ENCODE measurements at places on chromosomes 2 and 18.

GRCh38 chr18:59072727-59073421 is 66.8 kb upstream of the SEC11C start:
- no peak for DNase-seq

GRCh38 chr2:100041946-100042345 is 100.4 kb downstream of the AFF3 start:
- DNase-seq = no peak

GRCh38 chr2:222057347-222058073 is 241.3 kb downstream of the PAX3 start:
- no peak for DNase-seq

- no peak for DNase-seq
Observed at GRCh38 chr2:76512201-76512820, 801.6 kb upstream of the GCFC2 start.

- DNase-seq = no peak
Observed at GRCh38 chr2:135124924-135125886, 73.1 kb downstream of the RAB3GAP1 start.

GRCh38 chr2:160491911-160492371 is 1.7 kb downstream of the RBMS1 start:
- peak; percentile 59 for DNase-seq

- DNase-seq = no peak
Observed at GRCh38 chr18:78563110-78563509, 416.5 kb upstream of the SALL3 start.

- no peak for DNase-seq
Observed at GRCh38 chr18:42459873-42460272, 504.8 kb downstream of the PIK3C3 start.

- no peak for DNase-seq
Observed at GRCh38 chr18:13543811-13544732, 182.3 kb downstream of the FAM210A start.

DNA sequence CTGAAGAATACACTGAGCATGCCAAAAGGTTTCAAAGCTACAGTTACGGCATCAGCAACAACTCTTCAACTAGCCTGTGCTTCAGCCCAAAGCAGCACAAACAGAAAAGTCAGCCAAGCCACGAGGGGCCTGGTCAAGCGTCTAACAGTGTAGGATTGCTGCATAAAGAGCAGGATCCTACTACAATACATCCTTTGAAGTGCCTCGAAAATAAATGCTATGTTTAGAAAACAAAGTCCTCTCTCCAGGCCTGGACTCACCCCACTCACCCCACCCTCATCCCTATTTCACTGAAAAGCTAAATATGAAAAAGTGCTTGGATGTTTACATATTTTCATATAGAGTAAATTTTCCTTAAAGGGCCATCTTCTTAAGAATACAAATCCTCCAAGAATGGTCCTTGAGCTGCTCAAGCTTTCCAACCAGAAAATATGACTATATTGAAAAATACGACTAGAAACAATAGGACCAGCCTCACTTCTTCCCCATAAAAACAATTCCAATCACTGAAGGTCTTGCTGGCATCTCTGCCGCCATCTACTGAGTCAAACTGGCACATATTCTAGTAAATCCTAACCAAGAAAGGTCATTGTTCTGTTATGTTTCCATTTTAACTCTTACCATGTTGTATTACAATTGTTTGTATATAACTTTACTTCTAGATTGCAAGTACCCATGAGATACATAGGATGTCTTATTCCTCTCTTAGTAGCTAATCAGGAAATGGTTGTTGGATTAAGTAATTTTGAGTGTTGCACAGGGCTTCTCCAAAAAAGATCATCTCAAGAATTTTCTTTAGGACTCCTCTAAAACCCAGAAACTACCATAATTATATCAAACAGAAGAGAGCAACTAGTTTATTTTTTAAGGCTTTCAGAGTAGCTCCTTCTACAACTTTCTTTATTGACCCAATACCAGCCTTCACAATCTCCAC is 63.6 kb downstream of the CLHC1 start:
- DNase-seq = peak; percentile 56

DNA sequence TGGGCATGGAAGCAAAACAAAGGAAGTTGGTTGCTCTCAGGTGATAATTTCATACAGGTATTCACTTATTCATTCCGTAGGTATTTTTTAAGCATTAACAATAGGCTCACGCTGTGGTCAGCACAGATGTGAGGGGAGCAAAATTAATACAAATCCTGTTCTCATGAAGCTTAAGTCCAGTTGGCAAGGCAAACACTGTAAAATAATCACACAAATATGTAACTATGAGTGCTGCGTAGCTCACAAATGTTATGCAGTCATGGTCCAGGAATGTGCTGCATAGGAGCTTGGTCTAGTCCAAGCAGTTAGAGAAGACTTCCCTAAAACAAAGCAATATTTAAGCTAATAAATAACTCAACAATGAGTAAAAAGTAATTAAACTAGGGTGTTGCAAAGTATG is 23.9 kb downstream of the SP5 start:
- DNase-seq = no peak

GRCh38 chr2:8697190-8697589 is 15.3 kb downstream of the ID2 start:
- no peak for DNase-seq

DNA sequence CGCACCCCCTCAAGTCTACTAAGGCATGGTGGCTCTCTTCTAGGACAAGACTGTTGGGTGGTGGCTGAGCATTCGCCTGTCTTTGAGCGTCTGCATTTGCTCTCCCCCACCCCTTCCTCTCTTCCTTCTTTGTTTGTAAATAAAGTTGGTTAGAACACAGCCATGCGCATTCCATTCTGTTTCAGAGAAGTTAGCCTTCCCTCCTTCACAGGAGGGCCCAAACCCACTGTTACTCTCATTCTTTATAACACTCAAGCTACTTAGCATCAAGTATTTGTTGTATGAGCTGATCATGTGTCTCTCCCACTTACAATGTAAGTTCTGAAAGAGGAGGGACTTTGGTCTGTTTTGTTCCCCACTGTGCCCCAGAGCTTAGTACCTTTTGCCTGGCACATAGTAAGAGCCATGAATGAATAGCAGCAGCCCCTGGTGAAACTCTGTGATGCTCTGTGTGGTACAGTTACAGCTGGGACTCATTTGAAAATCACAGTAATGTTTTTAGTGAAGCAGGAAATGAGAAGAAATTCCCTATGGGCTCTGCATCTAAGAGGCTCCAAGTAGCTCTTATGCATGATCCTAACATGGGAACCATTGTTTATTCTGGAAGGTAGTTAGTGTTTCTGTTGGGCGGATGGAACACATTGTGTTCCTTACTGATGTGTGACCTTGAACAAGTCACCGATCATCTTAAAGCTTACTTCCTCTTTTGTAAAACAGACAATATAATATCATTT is 7.7 kb downstream of the MGAT5 start:
- DNase-seq = no peak

GRCh38 chr2:18455236-18455862 is 105.1 kb downstream of the RDH14 start:
- no peak for DNase-seq

DNA sequence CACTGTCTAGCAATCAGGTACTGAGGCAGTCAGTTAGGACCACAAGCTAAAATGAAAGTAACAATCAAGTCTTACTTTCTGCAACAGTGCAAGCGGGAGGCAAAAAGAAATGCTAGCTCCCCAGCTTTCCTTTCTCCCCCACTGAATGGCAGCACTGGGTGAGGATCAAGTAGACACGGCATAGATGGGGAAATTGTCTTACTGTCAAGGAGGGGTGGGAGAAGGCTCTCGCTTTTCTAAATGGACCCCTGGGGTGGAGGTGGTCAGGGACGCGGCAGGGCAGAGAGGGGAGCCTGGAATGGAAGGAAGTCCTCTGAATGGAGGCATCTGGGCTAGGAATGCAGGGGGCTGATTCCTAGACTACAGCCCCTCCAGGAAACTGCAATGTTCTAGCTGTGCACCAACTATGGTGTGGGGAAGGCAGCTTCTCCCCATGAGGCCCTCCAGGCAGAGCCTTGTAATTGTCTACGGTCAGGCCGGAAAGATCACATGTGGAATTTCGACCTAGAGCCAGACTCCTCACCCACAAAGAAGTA is 24.3 kb downstream of the METTL8 start:
- no peak for DNase-seq

DNA sequence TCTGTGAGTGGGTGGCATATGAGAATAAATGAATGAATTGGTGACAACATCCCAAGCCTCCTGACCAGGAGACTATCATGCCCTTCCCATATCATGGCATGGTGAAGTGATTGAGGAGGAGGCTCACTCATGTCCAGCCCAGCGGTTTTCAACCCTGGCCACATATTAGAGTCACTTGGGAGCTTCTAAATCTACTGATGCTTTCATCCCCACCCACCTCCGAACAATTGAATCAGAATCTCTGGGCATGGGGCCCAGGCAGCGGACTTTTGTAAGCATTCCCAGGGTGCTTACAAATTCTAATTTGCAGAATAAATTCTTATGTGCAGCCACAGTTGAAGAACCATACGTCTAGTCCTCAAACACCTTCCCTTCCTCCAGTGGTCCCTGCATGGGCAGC is 81.7 kb upstream of the SEC11C start:
- no peak for DNase-seq

- DNase-seq = no peak
Observed at GRCh38 chr18:73244401-73244800, 376.6 kb upstream of the NETO1 start.

DNA sequence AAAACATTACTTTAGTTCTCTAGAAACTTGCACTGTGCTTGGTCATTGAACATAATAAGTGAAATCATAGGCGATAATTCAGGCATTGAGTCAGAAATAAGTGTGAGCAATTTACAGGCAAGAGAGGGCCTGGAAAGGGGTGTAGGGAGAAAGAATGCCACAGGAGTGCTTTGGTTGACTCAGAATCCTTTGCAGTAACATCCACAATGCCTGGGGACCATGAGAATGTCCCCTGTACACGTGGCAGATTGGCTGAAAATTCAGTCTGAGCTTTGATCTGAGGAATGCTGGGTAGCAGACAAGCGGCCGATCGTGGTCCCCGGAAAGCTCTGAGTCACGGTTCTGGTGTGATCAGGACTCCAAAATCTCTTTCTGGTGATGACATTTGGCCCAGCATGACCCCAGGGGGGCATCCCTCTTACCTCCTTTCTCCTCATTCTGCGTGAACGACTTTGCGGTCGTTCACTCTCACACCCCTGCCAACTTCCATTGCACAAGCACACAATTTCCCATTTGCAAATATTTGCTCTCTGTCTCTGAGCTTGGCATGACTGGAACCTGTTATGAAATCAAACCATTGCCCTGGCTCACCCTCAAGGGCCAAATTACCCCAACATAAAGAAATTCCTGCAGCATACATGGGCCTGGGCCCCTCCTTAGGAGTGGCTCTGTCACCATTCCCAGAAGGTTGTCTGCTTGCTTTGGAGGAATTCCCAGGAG is 305.0 kb upstream of the EPAS1 start:
- DNase-seq = no peak

DNA sequence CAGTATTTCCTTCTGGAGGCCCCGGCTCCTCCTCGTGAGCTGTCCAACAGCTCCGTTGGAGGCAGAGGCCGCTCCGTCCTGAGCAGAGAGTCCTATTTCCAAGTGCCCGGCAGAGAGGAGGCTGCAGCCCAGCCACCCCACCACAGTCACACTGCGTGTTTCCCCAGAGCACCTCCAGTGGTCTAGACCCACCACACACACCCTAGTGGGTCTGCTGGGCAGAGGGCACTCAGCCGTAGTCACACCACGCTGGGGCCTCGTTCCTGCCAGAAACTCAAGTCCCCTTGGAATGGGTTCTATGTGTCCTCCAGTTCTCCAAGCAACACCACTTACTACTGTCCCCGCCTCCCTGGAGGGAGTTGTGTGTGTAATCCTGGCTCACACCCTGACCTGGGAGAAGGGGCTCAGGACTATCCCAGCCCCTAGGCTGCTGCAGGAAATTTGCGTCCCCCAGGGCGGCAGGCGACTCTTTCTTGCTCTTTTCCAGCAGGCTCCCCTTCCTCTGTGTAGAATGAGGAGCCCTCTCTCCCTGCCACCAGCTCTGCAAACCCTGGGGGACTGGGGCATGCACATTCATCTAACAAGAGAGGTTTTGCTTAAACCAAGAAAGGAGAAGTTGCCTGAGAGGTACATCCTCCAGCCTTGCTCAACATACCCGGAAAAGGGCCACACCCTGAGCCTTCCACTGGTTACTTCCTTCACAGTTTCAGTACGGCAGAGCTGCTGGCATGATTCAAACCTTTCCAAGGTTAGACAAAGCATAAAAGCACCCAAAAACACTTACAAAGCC is 114.1 kb downstream of the NDUFA10 start:
- DNase-seq = no peak

- DNase-seq = no peak
Observed at GRCh38 chr2:238518172-238518820, 91.6 kb downstream of the ASB1 start.

GRCh38 chr2:205984381-205984780 is 101.6 kb downstream of the INO80D start:
- DNase-seq = peak; percentile 70

DNA sequence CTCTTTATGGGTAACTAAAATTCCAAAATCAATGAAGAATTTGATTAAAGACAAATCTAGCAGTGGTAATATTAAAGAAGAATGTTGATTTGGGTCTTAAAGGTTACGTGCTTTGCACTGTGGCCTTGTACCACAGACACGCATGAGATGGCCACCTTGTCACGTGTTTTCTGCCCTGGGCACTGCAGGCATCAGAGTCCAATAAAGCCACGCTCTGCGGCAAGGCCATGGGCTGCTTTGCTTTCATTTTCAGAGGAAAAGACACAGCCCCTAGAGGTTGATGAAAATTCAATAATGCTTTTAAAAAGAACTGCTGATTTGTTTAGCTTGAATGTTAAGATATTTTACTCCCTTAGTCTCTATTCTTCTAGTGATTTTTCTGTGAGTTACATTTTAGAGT is 30.4 kb downstream of the AOX1 start:
- peak; percentile 41 for DNase-seq

DNA sequence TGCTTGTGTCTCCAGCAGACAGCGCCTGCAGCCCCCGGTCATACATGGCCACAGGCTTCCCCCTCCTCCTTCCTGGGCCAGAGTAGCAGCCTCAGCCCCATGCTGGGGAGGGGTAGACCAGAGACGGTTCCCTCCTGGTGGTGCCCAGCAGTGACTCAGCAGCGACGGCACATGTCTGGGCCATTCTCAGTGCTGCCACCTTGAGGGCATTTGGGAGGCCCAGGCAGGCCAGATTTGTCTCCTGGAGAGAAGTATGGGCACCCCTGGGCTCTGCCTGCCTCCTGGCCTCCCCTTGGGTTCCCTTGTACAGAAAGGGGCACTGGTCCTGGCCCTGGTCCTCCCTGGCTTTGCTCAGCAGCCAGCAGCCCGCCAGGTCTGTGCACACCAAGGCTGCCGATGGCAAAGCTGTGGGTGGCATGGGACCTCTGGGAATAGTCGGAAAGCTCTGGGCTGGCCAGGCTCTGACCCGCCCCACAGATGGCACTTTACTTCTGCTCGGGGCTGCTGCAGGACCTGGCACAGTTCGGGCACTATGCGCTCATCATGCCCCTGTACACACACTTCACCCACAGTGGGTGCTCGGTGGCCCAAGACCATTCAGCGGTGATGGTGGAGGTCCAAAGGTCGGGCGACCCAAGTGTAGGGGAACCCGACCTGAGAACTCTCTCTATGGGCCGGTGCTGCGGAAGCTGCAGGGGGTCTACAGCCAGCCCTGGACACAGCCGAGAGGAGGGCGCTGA is 11.4 kb upstream of the ALPI start:
- peak; percentile 78 for DNase-seq
